Prostate gland (tissue), 2 donors: ENCODE measurements at places on chromosomes 2 and 18. TPM values are rescaled to one million over a fixed set of nuclear protein-coding genes. Genes with fewer than 3 reads are reported as not detected.

- peak; percentile 14 for DNase-seq
Observed at GRCh38 chr2:142868229-142868762, 9.2 kb upstream of the KYNU start.

- DNase-seq: no peak
Observed at GRCh38 chr18:46356278-46357033, 252.3 kb downstream of the HAUS1 start.

- no peak for DNase-seq
Observed at GRCh38 chr2:227154986-227155774, 8.8 kb downstream of the COL4A4 start.

Gene SLC66A3
- 50.6 TPM for total RNA-seq

Gene LRRC30
- not detected for total RNA-seq

DNA sequence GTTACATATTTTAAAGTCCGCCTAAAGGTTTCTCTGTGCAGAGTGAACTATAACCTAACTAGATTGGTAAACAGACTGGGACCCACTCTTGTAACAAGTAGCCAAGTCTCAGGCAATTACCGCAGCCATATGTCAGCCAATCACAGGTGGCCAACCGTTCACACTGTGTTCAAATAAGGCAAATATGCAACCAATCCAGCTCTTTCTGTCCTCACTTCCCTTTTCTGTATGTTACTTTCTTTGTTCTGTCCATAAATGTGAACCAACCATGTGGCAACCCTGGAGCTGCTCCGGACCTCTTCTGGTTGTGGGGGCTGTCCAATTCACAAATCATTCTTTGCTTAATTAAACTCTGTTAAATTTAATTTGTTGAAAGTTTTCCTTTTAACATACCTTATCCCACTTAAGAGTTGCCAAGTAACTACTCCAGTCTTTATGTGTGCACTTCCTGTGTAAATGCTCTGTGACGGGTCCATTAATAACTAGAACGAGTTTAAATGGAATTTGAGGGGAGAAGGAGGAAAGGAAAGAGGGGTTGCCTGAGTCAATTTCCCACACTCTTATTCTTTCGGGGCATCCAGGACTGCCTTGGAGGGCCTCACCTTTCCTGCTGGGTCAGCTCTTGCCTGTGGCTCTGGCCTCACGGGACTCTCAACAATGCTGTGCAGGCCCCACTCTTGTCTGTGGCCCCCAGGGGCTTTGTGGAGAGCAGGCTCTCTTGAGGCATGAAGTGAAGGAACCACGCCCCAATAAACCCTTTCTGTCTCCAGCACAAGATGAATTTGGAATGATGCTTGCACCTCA, 6.6 kb upstream of the RPL37A start:
- no peak for DNase-seq

Gene LRATD1
- 123 TPM for total RNA-seq

Gene MOGAT1
- not detected for total RNA-seq

Gene IL1B
- total RNA-seq: not detected

- DNase-seq: no peak
Observed at GRCh38 chr18:3649633-3650426, 199.9 kb downstream of the TGIF1 start.

GRCh38 chr2:182870227-182870626, 3.8 kb upstream of the FRZB start:
- no peak for DNase-seq

DNA sequence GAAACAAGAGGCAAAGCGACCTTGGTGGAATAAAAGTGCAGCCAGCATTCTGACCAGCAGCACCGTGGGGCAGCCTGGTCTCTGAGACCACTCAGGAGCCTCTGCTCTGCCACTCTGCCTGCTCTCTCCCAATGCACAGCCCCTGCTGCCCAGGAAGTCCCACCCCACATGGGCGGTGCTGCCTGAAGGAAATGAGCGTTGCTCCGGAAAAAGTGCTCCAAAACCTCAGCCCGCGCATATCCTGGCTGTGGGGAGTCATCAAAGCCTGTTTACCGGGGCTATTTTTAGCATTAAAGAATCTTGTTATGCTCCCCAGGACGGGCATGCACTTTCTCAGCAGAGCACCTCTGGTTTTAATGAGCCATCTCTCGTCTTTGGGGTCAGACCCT, 54.5 kb downstream of the EPAS1 start:
- DNase-seq: no peak

DNA sequence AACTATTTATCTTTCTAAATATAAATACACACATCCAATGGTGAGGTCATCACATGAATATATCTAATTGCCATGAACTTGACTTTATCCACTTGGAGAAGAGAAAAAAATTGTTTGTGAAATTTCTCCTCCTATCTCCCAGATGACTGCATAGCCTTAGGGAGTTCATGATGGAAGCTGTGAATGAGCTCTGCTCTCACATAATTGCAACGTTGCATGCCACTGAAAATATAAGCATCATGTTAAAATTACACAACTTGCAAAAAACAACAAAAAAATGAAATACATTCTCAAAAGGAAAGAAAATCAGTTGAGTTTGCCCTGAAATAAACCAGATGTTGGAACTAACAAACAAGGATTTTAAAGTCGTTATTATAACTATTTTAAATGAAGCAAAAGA, 50.6 kb upstream of the OSR1 start:
- DNase-seq: no peak

Gene EFR3B
- 1.6 TPM for total RNA-seq

- no peak for DNase-seq
Observed at GRCh38 chr2:45833968-45834344, 182.5 kb downstream of the PRKCE start.

DNA sequence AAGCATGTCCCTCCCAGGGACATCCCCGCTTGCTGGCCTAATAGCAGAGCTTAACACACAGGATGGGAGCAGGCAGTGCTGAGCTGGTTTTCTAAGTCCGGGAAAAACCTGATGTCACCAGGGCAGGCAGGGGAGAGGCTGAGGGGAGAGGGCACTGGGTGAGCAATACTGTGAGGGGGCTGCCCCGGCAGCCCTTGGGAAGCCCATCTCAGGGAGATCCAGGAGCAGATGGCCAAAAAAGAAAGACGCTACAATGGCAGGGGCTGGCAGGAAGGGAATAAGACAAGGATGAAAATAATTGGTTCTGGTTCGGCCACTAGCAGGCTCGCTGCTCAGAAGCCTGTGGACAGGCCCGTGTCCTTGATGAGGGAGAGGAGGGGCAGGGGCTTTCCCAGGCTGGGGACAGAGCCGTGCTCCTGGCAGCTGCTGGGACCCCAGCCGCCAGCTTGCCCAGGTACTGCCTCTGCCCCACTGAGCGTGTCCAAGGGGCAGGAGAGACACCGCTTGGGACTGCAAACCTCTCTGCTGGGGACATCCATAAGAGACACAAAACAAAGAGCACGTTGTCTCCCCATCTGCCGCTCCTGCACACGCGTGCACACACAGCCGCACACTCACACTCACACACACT, 30.2 kb downstream of the SMAD7 start:
- DNase-seq: no peak

- DNase-seq: no peak
Observed at GRCh38 chr2:27932396-27932795, 41.9 kb downstream of the BABAM2 start.
